ENCODE measurements at places on chromosomes 3 and 15.
A peak's percentile ranks its signal among the peaks of the same experiment; 100 is the strongest.

DNA sequence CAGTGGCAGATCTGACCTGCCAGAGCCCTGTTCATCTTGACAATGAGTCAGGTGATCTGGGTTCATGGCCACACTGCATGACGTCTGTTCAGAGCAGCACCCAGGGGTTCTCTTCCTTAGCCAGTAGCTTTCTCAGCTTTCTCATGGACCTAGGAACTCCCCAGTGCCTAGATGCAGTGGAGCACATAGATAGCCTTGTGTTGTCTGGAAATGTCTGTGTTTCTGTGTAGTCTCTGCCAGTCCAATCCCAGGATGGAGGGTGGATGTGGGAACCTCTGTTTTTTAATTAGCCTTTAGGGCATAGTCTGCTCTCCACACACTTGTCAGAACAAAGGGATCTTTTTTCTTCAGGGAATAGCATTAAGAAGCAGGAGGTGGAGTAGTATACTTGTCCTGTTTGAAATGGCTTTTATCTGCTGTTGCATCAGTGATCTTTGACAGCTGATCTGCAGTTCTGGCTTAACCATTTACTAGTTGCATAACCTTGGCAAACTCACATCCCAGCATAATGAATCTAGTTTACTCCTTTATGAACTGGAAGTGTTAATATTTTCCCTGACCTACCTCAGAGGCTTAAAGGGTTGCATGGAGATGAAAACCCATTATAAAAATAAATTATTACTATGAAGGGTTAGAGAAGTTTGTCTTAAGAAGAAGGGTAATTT is 16.1 kb upstream of the CACNA1D start:
- H3K27me3 ChIP-seq: peaks cover 10% of the 10 kb centered on the region
- DNase-seq: no peak
- H3K4me1 ChIP-seq: no peaks in the 10 kb centered on the region

DNA sequence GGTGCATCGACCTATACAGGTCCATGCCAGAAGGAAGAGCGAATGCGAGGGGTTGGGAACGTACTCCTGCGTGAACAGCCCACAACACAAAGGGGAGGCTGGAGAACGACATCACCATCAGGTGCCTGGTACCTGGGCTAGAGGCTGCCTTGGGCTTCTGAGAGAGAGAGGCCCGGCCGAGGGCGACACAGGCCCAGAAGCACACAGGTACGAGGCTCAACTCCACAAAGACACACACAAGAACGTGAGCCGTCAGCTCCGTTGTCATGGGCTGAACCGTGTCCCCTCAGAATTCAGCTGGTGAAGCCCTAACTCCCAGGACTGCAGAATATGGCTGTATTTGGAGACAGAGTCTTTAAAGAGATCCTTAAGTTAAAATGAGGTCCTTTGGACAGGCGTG is 134.3 kb downstream of the ATP10A start:
- peaks cover 30% of the 10 kb centered on the region for H3K36me3 ChIP-seq
- H3K4me1 ChIP-seq: peaks cover 6% of the 10 kb centered on the region
- H3K27ac ChIP-seq: no peak overlapping the region
- no peaks in the 10 kb centered on the region for H3K27me3 ChIP-seq
- DNase-seq: no peak

GRCh38 chr15:62298811-62299210 is 133.7 kb upstream of the C2CD4B start:
- H3K27ac ChIP-seq: no peak overlapping the region
- peaks cover 20% of the 10 kb centered on the region for H3K27me3 ChIP-seq
- DNase-seq: no peak
- H3K36me3 ChIP-seq: no peaks in the 10 kb centered on the region

DNA sequence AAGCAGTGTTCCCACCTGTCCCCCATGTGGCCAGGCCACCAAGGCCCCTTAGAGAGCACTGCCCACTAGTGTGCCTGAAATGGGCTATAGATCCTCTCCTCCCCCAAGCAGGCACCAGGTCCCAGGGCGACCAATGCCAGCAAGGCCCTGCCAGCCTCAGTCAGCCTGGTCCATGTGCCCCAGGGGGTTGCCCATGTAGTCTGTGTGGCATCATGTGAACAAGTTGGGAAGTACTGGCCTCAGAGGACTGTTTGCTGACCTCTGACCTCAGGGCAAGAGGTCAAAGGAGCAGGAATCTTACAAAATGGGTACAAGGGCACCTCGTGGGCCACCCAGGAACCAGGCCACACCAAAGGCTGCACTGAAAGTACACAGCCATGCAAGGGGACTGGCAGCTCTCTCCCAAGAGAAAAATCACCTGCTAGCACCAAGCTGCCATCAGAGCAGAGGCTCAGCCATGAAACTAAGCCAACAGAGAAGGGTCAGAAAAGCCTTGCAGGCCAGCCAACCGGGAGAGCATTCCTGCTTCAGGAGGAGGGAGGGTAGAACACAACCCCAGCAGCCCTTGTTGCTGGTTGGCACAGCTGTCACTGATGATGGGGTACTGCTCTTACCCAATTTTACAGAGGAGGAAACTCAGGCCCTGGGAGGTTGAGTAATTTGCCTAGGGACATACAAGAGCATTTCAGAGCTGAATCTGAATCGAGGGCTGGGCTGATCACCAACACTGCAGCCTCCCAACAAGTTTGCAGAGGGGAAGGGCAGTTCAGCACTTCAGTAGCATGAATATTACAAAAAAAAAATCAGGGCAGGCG is 5.2 kb upstream of the FURIN start:
- H3K27me3 ChIP-seq: no peaks in the 10 kb centered on the region
- H3K36me3 ChIP-seq: no peaks in the 10 kb centered on the region
- peak overlapping the region; percentile 76 for H3K27ac ChIP-seq
- H3K4me1 ChIP-seq: peaks cover 26% of the 10 kb centered on the region

GRCh38 chr15:60649845-60650548 is 171.1 kb upstream of the ICE2 start:
- H3K4me3 ChIP-seq: peak overlapping the region; percentile 70
- peaks cover 41% of the 10 kb centered on the region for H3K4me1 ChIP-seq
- DNase-seq: peak; percentile 66
- peak overlapping the region; percentile 74 for H3K27ac ChIP-seq
- H3K36me3 ChIP-seq: no peaks in the 10 kb centered on the region
- H3K27me3 ChIP-seq: no peaks in the 10 kb centered on the region

DNA sequence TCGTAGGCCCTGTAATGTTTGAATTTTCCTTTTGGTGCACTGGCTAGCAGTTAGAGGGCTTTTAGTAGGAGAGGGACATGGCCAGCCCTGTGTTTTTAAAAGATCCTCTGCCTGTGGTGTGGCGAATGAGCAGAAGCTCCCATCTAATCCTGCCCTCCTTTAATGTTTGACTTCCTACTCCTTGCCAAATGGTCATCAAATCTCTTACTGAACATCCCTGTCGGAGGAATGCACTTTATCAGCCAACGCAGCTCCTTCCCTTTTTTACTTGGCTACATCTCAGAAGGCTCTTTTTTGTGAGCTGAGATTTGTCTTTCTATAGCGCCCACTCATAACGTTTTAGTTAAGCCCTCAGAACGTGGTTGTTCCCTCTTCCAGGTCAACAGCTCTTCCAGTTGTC is 44.8 kb downstream of the MAP2K5 start:
- no peaks in the 10 kb centered on the region for H3K4me1 ChIP-seq
- DNase-seq: no peak
- H3K36me3 ChIP-seq: peaks cover 13% of the 10 kb centered on the region
- no peaks in the 10 kb centered on the region for H3K27me3 ChIP-seq
- no peak overlapping the region for H3K4me3 ChIP-seq

GRCh38 chr3:39665441-39665840 is 144.0 kb upstream of the MYRIP start:
- no peak for DNase-seq
- no peak overlapping the region for H3K27ac ChIP-seq
- H3K27me3 ChIP-seq: peaks cover 6% of the 10 kb centered on the region
- no peaks in the 10 kb centered on the region for H3K4me1 ChIP-seq
- no peak overlapping the region for H3K4me3 ChIP-seq

DNA sequence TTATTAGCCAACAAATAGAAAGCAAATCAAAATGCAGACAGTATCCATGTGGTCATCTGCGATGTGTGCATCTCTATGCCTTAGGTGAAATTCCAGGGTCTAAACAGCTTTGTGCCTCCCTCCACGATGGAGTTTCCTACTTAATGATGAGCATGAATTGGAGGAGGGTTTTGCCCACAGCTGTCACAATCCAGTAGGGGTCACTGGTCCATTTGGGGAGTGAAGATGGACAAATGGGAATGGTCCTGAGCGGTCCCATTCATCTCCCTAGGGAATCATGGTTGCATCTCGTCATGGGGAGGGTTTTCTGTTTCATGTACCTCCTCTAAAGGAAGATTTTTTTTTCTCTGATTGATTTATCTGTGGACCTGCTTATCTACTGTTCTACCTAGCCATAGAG is 358.0 kb downstream of the PTPRG start:
- H3K4me1 ChIP-seq: no peaks in the 10 kb centered on the region
- no peaks in the 10 kb centered on the region for H3K36me3 ChIP-seq
- no peak for DNase-seq
- no peak overlapping the region for H3K27ac ChIP-seq
